ENCODE measurements at places on chromosomes 5 and 9.

DNA sequence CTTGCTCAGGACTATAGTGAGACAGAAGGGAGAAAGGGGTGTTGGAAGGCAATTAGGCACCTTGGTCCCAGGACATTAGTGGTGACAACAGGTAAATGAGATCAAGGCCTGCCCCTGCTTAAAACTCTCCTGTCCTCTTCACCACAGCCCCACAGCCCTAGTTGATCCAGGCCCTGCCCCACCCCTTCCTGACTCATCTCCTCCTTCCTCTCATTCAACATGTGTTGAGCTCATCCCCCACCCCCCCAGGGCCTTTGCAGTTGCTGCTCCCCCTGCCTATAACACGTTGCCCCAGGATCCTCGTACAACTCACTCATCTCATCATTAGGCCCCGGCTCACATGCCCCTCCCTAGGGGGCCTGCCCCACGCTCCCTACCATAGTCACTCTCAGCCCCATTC, 66.8 kb downstream of the TSPAN17 start:
- DNase-seq = no peak

DNA sequence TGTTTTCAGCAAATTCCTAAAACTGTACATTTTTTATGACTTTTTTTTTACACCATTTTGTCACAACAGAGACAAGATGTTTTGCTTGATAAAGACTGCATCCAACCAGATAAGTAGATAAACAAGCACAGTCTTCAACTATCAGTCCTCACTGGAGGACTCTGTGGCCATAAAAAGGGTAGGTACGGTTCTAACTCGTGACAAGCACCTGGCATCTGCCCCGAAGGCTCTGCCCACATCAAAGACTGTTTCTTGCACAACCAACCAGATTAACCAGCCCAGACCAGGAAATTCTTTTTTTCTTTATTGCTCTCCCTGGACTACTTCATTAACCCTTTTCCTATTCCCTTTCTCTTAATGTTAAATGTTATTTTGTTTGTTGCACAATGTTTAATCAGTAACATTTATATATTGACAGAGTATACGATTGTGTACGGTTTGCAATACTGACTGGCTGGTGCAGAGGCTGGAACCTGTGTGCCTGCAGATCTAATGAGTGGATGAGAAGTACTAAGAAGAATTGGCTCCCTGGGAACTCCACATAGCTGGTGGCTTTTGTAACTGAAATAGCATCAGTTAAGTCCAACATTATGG, 74.1 kb downstream of the SERINC5 start:
- no peak for DNase-seq

DNA sequence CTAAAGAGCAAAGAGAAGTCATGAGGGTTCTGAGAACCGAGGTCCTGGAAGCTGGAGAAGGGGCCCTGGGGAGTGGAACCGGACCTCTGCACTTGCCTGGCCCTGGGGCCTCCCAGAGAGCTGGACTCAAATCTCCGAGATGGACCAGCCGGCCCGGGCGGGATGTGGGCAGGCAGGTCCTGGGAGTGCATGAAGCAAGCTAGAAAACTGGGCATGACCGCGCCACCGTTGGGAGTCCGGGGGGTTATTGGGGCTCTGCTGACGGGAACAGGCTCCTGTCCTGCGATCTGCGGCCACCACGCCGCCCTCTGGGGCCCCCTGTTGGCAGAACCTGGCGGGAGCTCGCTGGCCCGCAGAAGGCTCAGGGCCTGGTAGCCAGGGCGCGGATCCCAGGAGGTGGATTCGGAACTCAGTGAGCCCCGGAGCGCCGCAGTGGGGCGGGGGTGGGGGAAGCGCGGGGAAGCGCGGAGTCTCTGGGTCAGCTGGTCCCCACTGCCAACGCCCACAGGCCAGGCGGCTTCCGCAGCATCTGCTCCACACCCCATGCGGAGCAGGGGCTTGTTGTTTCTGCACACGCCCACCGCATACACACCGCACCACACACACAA, 150.6 kb downstream of the ERCC6L2 start:
- DNase-seq = no peak

- DNase-seq = no peak
These were observed 94.1 kb downstream of the FGF18 start for GRCh38 chr5:171513591-171513990.

GRCh38 chr5:1220831-1221230, 4.3 kb upstream of the SLC6A18 start:
- no peak for DNase-seq

DNA sequence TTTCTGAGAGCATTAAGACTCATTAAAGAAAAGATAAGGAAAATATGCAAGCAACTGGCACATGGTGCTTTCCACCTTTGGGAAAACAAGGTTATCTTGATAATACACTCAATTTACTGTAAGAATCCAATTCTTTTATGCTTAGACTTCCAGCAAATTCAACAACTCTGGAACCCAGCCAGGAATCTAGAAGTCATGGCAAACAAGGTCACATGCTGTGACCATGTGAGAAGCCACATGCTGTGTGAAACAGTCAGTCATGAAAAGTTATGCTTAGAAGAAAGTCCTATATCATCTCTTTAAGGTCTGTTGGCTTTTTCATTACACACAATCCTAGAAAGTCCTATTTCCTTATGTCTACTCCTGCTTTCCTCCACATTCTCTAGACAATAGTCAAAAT, 581.8 kb upstream of the C9orf72 start:
- no peak for DNase-seq

DNA sequence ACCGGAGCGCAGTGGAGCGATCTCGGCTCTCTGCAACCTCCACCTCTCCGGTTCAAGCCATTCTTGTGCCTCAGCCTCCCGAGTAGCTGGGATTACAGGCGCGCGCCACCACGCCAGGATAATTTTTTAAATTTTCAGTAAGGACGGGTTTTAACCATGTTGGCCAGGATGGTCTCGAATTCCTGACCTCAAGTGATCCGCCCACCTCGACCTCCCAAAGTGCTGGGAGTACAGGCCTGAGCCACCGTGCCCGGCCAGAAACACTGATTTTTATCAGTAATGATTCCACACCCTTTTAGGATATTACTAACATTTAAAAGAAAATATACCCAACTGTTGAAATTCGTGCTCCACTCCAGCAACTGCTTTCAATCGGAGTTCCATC, 464 bp upstream of the FAM151B start:
- no peak for DNase-seq

GRCh38 chr5:17261075-17261474, 43.6 kb downstream of the BASP1 start:
- DNase-seq = no peak

DNA sequence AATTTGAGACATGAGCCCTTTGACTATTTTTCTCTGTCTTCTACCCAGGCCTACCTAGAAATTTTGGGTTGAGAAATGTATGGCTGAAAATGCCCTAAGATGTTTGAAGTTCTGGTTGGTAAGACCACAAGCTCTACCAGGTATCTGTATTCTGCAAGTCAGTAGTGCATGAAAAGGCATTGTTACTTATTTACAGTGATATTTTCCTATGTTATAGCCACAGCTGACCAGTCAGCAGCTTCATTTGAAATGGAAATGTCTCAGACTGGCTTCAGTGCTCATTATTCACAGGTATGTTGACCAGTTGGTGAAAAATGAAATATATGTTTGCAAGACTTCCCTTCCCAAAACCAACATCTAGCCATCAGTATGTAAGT, 91.9 kb upstream of the ITGA2 start:
- no peak for DNase-seq

DNA sequence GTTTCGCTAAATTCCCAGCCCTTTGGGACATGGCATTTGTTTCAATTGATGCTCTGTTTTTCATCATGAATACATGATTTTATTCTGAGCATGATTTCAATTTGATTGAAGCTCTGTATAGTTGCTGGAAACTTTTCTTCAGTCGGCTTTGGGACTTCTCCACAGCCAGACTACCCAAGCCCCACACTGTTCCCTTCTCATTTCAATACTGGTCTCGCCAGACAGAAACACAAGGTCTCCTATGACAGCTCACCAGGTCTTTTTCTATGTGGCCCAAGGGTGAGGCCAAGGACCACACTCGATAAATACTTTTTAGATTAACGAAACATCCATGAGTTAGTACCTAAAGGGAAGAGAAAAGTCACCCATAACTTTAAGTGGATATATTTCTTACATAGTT, 132.2 kb downstream of the ARL15 start:
- DNase-seq = no peak

- DNase-seq = no peak
These were observed 5.2 kb upstream of the HINT2 start for GRCh38 chr9:35820076-35820475.

DNA sequence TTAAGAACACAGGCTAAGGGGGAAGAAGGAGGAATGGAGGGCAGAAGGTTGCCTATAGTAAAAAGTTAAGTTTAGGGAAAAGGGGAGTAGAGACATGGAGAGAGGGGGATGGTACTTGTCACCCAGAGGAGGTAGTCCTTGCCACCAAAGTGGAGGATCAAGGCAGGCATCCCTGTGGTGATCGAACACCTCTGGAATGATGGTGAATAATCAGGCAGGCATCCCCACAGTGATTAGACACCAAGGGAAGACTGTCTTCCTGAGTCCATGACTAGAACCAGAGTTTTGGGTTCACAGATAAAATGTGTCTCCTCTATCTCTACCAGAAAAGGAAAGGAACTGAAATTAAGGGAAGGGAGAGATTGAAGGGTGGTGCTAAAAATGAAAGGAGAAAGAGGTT, 19.2 kb upstream of the HMGCS1 start:
- DNase-seq = no peak

- DNase-seq = no peak
These were observed 47.0 kb upstream of the MYO10 start for GRCh38 chr5:16983022-16983639.

DNA sequence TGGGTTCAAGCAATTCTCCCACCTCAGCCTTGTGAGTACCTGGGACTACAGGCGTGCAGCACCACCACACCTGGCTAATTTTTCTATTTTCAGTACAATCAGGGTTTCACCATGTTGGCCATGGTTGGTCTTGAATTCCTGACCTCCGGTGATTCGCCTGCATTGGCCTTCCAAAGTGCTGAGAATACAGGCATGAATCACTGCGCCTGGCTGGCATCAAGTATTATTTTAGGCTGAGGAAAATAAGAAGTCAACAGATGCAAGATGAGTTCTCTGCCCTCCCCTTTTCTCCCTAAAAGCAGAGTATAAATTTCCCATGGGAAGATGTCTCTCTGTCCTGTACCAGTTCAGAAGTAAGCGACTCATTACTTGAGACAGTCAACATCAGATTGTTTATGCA, 71.5 kb downstream of the ELAVL2 start:
- no peak for DNase-seq

GRCh38 chr9:274406-274805, 59.7 kb downstream of the DOCK8 start:
- DNase-seq = no peak

DNA sequence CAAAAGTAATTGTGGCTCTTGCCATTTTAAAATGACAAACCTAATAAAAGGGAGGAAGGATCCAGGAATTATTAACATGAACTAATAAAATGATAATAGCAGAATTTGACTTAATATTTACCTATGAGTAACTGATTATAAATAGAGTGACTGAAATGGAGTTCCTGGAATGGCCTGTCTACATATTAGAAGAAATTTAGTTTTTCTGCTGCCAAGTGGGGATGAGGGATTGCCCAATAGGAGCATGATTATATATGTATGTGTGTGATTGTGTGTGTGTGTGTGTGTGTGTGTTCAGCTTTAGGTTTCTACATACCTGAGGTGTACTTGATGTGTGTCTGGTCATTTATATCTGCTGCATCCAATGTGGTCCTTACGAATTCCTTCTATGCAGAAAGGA, 36.6 kb upstream of the ITGA1 start:
- DNase-seq = no peak

- DNase-seq = no peak
These were observed 79.1 kb upstream of the LMX1B start for GRCh38 chr9:126534431-126535186.

- DNase-seq = no peak
These were observed 71.3 kb downstream of the PSAT1 start for GRCh38 chr9:78368236-78368635.

DNA sequence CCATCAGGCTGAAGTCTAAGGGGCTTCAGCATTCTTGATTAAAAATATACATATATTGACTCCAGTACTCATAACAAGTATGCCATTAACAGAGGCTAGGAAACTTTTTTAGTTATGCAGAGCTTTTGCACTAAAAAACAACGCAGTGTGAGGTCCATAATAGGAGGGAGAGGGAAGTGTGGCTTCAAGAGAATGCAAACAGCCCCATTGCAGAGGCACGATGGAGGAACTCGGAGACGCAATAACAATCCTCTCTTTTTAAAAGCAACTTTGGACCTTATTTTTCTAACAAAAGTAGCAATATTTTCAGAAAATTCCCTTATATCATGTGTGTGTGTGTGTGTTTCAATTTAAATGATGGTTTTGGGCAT, 150.0 kb upstream of the PTCH1 start:
- no peak for DNase-seq

GRCh38 chr5:473551-474192, 30.7 kb downstream of the EXOC3 start:
- no peak for DNase-seq

GRCh38 chr9:129990269-129991010, 52.5 kb downstream of the FNBP1 start:
- no peak for DNase-seq

GRCh38 chr5:106523852-106524251, 1146.9 kb downstream of the EFNA5 start:
- DNase-seq = no peak

DNA sequence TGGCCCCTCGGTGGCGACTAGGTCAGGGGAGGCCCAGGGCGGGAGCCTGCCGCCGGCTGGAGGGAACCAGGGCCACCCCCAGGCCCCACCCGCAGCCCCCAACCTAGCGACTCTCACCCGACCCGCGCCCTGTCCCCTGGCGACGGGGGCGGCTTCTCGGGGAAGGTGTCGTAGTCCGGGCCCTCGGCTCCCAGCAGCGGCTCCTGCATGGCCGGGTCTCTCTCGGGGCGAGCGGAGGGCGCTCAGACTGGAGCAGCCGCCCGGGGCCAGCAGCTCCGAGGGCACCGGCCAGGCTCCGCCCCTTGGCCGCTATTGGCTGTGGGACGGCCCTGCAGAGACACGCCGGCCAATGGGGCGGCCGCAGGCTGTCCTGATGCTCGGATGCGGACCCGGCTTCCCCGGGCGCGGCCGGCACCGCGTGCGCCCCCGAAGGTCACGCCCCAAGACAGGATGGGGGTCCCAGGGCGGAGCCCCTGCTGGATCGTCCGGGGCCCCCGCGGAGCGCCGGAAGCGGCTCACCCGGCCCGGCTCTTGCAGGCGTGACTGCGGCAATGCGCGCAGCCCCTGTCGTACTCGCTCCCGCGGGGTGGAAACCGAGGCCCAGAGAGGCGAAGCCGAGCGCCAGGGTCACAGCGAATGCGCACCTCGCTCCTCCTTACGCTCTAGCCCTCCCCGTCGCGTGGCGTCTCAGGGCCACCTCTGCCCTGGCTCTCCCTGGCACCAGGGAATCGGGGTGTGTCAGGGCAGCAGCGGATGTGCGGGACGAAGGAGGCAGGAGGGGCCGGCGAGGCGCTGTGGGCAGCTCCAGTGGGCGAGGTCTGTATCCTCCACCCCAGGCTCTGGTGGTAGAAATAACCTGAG, at the start of gene SLC2A6:
Gene SLC2A6, minus strand, starts transcription at position 249 of the 861 bp plus-strand sequence. Its CDS starts 40 bp downstream, at position 209.
- peak; percentile 76 for DNase-seq
